SIG-M5 (cell line): ENCODE measurements at places on chromosomes 4 and X.

DNA sequence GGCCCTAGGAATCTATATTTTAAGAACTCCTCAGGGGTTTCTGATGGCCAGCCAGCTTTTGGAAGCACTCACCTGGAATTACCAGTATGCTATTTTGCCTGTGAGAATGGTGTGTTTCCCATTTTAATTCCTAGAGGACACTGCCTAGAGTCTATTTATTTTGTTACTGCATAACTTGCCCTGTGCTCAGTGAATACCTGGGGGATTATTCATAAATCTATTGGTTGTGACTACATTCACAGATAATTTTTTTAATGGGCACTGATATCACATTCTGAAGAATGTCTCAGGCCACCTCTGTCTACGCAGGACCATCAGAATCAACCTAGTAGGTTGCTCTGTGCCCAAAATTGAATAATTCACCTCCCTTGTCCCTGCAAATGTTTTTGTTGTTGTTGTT, 6.7 kb downstream of the ARL13A start:
- DNase-seq: no peak

GRCh38 chrX:7996414-7996813, 69.2 kb upstream of the PNPLA4 start:
- DNase-seq: no peak

DNA sequence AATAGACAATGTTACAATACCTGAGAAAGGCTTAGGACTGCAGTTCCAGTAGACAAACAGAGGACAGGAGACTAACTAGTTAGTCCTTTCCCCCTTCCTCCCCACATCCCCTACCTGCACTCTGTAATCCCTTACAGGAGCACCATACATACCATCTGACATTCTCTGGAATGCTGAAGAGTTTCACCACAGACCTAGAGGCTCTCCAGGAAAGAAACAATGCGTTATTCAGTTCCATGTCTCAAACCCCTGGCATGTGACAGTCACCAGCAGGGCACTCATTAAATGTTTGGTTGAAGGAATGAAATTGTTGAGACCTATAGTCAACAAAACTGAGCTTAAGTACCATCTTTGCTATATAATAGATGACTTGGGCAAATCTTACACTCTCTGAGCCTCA, 100.2 kb upstream of the USP38 start:
- no peak for DNase-seq

- DNase-seq: no peak
Observed at GRCh38 chrX:42770566-42770965, 7.4 kb downstream of the PPP1R2C start.

GRCh38 chr4:2074588-2074987, 15.5 kb downstream of the NAT8L start:
- no peak for DNase-seq

- no peak for DNase-seq
Observed at GRCh38 chr4:126564283-126564854, 1068.4 kb upstream of the INTU start.

GRCh38 chr4:10169839-10170387, 53.3 kb upstream of the WDR1 start:
- DNase-seq: no peak

GRCh38 chr4:40448875-40449274, 113.7 kb downstream of the CHRNA9 start:
- no peak for DNase-seq

- DNase-seq: no peak
Observed at GRCh38 chr4:121181493-121181892, 17.4 kb upstream of the TNIP3 start.

GRCh38 chrX:989959-990510, 222.4 kb downstream of the CRLF2 start:
- DNase-seq: no peak

DNA sequence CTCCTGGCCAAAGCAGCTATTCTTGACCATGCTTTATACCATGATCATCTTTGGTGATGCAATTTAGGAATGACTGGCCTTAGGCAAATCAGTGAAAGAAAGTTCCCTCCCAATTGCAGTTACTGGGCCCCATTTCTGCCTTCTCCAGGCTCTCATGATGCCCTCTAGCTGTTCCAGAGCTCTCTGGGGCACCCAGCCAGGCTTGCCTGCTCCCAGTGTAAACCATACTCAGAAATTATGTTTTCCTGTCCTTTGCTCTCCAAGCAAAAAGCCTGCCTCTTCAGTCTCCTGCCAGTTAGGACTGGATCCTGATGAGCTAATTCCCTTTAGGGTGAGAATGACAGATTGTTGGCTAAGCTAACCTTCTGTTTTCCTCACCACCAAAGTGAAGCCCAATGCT, 85.3 kb upstream of the RBPJ start:
- no peak for DNase-seq

- DNase-seq: no peak
Observed at GRCh38 chrX:118751950-118752783, 24.8 kb downstream of the IL13RA1 start.

GRCh38 chr4:166153548-166153947, 280.5 kb downstream of the TLL1 start:
- no peak for DNase-seq

DNA sequence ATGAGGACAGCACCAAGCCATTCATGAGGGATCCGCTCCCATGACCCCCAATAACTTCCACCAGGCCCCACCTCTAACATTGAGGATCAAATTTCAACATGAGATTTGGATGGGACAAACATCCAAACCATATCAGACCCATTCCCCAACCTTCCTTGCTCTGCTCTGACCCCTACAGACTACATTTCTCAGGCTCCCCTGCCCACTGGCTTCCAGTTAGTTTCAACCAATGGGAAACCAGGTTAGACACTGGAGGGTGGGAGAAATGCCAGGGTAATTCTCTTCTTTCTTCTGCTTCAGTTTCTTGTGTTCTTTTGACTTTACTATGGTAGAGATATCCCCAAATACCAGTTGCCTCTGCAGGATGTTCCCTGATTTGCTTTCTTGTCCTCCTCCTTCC, 125.7 kb downstream of the CLCN4 start:
- no peak for DNase-seq

DNA sequence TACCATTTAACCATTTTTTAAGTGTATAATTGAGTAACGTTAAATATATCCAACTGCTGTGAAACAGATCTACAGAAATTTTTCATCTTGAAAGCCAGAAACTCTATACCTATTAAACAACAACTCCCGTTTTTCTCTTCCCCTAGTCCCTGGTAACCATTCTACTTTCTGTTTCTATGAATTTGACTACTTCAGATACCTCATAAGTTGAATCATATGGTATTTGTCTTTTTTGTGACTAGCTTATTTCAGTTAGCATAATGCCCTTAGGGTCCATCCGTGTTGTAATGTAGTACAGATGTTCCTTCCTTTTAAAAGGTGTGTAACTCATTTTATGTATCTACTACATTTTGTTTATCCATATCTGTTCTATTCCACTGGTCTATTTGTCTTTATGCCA, 48.7 kb downstream of the STAG2 start:
- no peak for DNase-seq

GRCh38 chr4:6834867-6835266, 52.3 kb downstream of the KIAA0232 start:
- DNase-seq: no peak

DNA sequence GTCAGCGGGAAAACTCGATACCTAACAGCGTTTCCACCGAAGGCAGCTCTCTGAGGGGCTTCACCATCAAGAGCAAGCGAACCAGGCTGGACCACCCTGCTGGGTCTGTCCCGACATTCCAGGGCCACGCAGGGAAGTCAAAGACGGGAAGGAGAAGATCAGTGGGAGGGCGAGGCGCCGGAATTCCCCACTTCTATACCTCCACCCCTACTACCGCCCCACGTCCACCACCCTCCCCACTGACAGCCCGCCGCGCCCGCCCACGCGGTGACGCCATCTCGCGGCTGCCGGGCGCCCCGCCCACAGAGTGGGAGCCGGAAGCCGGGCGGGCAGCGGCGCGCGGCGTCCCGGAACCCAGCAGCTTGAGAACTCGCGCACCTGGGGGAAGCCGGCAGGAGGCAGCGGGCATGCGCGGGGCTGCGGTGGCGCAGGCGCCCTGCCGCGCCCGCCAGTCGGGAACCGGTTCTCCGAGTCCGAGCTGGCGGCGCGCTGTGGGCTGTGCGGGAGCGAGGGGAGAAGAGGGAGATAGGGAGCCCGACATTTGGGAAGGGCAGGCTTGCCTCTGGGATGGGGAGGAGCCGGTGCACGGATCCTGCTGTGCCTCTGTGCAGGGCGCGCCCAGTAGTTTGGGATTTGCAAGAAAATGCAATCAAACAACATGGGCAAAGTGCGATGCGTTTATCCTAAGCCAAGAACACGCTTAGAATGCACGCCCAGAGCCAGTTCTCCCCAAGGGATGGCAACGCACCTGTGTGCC, 3.2 kb upstream of the STIM2 start:
- DNase-seq: peak; percentile 29

GRCh38 chrX:85017721-85018120, 14.0 kb downstream of the APOOL start:
- no peak for DNase-seq

DNA sequence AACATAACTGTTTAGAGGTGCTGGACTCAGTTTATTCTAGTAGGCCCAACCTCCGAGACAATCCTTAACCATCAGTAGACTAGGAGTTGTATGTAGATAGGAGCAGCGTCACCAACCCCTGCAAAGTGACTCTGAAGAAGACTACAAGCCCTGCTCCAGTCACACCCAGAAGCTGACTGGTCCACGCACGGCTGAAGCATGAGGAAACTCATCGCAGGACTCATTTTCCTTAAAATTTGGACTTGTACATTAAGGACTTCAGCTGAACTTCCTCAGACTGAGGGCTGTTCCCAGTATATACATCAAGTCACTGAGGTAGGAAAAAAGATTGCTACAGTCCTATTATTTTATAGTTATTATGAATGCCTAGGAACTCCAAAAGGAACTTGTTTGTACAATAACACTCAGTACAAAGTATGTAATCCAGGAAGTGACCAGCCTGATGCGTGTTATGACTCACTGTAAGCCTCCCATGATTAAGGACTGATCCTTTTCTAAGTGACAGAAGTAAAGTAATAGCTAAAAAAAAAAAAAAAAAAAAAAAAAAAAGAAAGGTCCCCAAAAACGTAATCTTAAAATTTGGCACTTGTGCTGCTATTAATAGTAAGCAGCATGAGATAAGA, 41.6 kb upstream of the UGT2B7 start:
- no peak for DNase-seq

DNA sequence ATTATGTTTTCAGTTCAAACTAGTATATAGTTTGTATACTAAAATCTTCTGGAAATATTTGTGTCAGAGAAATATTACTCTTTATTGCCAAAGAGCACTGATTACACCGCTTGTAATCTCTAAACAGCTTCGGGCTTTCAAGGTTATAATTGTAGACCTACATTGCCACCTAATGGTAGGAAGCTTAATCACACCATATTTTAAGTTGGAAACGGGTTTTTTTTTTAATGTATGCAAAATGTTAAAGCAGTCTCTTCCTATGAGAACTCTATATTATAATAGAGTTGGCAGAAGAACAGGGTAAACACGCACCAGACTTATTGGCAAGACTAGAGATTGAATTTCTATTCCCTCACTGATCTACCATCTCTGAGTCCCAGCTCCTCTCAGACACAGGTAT, 19.5 kb upstream of the NFXL1 start:
- no peak for DNase-seq

DNA sequence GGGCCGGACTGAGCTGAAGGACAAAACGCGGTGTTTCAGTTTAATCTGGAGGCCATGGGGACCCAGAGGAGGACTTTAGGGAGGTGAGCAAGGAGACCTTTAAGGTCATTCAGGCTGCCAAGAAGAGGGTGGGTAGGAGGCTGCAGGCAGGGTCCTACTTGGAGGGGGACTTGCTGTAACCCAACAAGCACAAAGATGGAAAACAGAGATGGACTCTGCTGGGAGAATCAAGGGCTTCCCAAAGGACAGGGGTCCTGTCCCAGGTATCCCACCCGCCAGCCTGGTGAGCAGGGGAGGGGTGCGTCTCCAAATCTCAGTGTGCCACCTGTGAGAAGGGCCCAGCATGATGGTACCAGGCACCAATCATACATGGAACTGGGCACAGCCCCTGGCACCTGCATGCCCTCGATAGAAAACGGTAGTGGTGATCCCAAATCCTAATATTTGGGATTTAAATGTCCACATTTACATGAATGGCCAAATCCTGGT, 3.9 kb upstream of the HAUS3 start:
- no peak for DNase-seq

GRCh38 chrX:51779306-51779705, 36.1 kb downstream of the GSPT2 start:
- no peak for DNase-seq

GRCh38 chr4:1349359-1350168, 2.6 kb downstream of the UVSSA start:
- DNase-seq: no peak

- no peak for DNase-seq
Observed at GRCh38 chr4:3607690-3608552, 75.7 kb upstream of the LRPAP1 start.

DNA sequence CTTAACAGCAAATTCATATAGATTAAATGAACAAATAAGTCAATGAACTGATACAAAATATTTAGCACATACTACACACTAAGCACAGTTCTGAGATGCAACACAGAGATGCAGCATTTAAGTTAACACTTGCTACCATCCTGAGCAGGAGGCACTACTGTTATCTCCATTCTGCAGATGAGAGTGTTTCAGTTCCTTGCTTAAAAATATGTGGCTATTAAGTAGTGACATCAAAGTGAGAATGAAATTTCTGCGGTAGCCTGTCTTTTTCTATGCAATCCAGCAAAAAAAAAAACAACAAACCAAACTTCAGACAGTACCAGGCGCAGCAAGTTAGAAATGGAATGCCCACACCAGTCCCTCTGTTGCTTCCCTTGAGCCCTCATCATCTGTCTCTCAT, 90.8 kb downstream of the SHISA3 start:
- no peak for DNase-seq

DNA sequence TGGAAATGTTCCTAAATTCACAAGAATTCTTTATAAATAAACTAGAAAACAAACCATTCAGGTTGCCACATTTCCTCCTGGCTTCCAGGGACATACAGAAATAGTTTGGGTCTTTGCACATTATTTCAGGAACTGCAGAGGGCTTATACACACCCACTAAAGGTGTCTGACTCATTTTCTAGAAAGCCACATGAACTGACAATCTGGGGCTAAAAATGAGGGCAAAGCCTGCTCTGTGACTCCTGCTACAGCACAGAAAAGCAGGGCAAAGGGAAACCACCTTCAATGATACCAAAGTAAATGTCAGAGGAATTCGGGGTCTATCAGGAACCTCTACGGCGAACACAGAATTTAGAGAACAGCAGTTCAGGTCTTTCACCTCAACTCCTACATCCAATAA, 112.2 kb upstream of the MAP3K15 start:
- no peak for DNase-seq

DNA sequence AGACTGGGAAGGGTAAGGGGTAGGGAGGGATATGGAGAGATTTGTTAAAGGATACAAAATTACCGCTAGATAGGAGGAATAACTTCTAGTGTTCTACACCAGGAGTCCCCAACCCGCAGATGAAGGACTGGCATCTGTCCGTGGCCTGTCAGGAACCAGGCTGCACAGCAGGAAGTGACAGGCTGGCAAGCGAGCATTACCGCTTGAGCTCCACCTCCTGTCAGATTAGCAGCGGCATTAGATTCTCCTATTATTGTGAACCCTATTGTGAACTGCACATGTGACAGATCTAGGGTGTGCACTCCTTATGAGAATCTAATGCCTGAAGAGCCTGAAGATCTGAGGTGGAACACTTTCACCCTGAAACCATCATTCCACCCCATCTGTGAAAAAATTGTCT, 27.9 kb upstream of the BBS7 start:
- DNase-seq: no peak

- DNase-seq: no peak
Observed at GRCh38 chrX:18997916-18998315, 14.0 kb upstream of the PHKA2 start.
